ENCODE measurements at places on chromosomes 1 and 21.

- no peak for DNase-seq
Observed at GRCh38 chr1:1461721-1462317, 9.7 kb upstream of the ATAD3B start.

GRCh38 chr1:117672756-117673155 lies 66.9 kb downstream of the TENT5C start:
- DNase-seq, result no peak

DNA sequence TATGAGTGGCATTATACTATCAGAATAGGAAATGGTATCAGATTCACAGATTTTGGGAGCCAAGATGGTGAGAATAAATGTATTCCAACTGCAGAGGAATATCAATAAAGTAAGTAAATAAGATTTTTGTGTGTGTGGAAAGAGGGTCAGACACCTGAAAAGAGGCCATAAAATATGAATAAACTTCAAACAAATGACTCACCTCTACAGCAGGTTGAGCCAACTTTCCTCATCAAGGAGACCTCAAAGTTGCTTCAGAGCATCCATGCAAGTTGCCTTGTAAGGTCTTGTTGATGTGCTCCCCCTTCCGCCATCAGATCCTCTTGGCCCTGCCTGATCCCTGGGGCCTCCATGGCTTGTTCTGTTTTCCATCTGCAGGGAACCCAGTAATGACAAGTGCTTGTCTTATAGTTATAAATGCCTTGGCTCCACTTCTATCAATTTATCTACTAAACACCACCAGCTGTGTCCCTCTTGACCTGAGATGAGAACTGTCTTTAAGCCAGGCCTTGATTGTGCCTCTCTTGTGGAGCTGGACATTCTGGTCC lies 775.6 kb downstream of the LTN1 start:
- DNase-seq, result no peak

GRCh38 chr1:26831546-26832248 lies 5.2 kb downstream of the ZDHHC18 start:
- no peak for DNase-seq

DNA sequence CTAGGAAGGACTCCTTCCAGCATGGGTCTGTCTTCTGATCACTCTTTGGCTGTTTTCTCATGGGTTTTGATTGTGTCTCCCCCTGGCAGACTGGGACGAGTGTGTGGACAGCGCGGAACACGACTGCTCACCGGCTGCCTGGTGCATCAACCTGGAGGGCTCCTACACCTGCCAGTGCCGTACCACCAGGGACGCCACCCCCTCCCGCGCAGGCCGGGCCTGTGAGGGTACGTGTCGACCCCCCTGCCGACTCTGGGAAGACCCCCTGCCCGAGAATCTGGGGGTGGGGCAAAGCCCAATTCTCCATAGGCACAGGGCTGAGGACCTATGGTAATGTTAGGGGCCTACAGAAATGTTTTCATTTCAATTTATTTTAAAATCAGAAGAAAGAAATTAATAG lies 38.4 kb downstream of the UMODL1 start:
- no peak for DNase-seq

DNA sequence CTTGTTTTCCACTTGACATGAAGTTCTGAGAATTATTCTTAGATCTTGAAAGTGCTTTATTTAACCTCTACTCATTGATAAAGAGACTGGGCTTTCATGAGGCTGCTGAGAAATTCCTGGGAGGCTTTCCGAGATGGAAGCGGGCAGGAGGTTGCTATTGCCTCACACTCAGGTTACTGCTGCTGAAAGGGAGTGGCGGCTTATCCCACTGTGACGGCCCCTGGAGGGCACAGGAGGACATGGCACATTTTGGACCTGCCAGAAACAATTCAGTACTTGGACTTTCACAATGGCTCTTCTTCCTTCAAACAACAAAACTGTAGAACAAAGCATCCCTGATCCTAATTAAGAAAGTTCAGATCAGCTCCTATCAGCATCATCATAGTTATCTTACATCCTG lies 16.2 kb upstream of the MARK1 start:
- no peak for DNase-seq
